ENCODE measurements at places on chromosomes 3 and 15.

GRCh38 chr3:106691476-106691875 is 685.8 kb upstream of the CCDC54 start:
- DNase-seq: no peak

GRCh38 chr3:66593978-66594377 is 93.2 kb upstream of the LRIG1 start:
- DNase-seq: no peak

DNA sequence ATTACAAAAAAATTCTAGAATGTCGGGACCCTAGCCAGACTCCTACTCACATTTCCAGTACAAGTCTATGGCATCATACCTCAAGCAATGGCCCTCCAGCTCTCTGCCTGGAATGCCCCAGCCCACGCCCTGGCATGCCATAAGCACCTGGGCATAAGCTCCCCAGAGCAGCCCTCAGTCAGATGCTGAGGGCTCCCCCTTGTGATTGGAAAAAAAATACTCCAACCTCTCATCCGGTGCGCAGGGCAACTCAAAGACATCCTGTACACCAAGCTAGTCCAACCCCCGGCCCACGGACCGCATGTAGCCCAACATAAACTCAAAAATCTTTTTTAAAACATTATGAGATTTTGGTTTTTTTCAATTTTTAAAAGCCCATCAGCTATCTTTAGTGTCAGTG is 115.4 kb downstream of the NEK10 start:
- DNase-seq: no peak

GRCh38 chr3:57244946-57245345 is 17.4 kb downstream of the APPL1 start:
- DNase-seq: no peak

GRCh38 chr3:4850211-4850927 is 128.9 kb upstream of the BHLHE40 start:
- no peak for DNase-seq

DNA sequence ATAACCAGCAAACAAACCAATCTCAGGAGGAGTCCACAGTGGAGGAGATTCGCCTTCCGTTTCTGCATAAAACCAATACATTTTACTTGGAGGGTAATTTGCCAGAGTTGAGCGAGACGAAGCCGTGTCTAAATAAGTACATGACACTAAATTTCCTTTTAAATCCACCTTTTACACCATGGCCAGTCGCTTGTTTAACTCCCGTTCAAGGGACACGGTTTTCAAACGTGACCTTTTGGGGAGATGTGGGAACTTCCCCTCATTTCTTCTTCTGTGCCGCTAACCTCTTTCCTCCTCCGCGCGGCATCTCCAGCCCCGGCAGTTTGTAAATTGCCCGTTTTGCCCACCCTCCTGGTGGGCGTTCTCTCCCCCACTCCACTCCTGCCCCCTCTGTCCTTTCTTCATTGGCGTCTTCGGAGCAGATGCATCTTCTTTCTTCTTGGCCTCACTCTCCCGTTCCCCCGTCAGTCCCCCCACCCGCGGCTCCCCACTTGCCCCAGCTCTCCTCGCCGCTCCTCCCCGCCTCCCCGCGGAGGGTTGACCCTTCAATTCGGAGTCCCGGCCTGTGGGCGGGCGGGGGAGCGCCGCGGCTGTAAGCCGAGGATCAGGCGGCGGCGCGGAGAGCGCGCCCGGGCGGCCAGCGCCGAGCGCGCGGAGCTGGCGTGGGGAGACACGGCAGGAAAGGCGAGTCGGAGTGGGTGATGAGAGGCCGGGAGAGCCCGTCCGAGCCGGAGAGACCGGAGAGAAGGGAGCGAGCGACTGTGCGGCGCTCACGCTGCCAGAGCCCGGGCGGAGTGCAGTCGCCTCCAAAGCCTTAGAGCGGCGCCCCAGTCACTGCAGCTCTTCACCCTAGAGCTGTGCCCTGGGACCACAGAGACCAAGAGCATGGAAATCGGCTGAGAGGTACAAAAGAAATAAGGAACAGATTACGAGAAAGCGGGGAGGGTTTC is at the start of gene NLGN1:
Gene NLGN1 (plus strand): TSS at position 584 of the 950 bp plus-strand sequence.
- DNase-seq: no peak

- no peak for DNase-seq
Observed at GRCh38 chr3:146590521-146590920, 14.6 kb downstream of the PLSCR5 start.

DNA sequence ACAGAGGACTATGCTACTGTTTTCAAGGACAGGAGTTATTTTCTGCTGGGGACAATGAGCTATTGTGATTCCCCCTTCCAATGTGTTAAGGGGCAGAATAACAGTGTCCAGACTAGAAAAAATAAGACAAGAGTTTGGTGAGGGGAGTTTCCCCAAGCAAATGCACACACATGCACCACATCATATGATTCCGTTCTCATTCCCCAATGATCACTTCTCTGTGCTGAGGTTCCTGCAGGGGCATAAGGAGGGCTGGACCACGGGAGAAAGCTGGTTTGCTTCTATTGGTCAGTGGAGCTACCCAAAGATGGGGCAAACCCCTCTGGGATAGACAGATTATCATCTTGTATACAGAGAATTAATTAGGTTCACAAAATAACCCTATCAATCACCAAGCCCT is 80.6 kb downstream of the RBPMS2 start:
- no peak for DNase-seq

DNA sequence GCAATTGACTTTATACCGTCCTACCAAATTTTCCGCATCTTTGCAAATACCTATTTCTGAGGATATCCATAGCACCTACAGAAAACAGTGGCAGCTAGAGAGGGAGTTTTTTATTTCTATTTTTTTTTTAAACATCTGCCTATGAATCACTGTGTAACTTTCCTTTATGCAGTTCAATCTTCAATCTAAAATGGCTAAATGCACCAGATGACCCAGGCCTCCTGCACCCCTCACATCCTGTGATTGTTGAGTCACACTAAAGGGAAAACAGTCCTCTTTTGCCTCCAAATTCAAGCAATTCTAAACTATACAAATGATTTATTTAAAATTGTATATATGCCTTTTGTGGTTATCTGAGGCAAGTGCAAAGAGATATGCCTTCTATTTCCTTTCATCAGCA is 20.1 kb upstream of the BCL6 start:
- no peak for DNase-seq

DNA sequence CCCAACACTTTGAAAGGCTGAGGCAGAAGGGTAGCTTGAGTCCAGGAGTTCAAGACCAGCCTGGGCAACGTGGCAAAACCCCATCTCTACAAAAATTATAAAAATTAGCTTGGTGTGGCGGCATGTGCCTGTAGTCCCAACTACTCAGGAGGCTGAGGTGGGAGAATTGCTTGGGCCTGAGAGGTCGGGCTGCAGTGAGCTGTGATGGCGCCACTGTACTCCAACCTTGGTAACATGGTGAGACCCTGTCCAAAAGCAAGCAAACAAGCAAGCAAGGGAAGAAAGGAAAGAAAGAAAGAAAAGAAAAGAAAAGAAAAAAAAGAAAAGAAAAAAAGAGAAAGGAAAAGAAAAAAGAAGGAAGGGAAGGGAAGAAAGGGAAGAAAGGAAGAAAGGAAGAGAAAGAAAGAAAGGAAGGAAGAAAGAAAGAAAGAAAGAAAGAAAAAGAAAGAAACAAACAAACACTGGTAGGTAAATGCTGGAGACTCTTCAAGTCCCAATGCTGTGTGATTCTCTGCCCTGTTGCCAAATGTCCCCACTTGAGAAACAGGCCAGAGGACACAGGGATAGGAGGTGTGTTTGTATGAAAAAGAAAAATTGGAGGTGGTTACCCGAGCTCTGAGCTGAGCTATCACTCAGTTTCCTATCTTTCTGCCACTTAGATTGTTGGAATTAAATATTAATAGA is 121.1 kb downstream of the RAB11A start:
- no peak for DNase-seq
